ENCODE measurements at places on chromosomes 7 and 10. TPM values are rescaled to one million over a fixed set of nuclear protein-coding genes. Genes with fewer than 3 reads are reported as not detected.

Gene GPR141
- total RNA-seq, result not detected

Gene C7orf57
- 2.5 TPM for total RNA-seq

Gene ANKRD61
- not detected for total RNA-seq

Gene GARS1
- total RNA-seq, result 274 TPM

Gene FAM25C
- not detected for total RNA-seq

Gene RBM17
- 98.2 TPM for total RNA-seq

Data from PC-9 (cell line).